IMR-90 (cell line): ENCODE measurements at places on chromosomes 11 and 22. TPM values are rescaled to one million over a fixed set of nuclear protein-coding genes. Genes with fewer than 3 reads are reported as not detected.

DNA sequence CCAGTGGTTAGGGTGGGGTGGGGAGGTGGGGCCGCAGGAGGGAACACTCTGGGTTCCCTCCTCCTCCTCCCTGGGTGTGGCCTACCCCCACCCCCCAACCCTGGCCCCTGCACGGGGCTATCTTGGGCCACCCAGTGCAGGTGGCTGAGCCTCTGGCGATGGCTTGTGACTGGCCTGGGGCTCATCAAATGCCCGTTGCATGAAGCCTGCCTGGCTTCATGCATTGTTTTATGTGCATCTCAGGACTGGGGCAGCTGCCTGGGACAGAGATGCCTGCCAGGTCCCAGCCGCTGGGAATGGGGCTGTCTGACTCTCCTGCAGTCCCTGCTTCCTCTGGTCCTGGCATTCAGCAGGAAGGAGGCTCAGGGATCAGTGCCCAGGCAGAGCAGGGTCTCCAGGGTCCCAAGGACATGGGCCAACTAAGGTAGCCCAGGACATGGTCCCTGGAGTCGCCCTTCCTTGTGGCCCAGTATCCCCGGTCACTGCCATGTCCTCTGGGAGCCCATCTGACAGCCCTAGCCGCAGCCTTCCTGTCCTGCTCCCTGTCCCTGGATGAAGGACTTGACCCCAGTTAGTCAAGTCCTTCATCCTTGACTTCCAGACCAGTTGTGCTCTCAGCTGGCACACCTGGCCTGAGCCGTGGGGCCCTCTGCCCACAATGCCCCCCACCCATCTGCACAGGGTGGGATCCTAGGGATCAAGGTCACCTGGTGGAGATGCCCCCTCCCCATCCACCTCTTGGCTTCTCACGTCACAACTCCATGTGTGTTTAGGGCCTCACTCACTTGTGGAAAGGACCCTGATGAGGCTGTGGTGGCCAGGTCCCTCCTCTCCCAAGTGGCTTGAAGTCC lies 112.1 kb upstream of the FGF3 start:
- no peak for DNase-seq

DNA sequence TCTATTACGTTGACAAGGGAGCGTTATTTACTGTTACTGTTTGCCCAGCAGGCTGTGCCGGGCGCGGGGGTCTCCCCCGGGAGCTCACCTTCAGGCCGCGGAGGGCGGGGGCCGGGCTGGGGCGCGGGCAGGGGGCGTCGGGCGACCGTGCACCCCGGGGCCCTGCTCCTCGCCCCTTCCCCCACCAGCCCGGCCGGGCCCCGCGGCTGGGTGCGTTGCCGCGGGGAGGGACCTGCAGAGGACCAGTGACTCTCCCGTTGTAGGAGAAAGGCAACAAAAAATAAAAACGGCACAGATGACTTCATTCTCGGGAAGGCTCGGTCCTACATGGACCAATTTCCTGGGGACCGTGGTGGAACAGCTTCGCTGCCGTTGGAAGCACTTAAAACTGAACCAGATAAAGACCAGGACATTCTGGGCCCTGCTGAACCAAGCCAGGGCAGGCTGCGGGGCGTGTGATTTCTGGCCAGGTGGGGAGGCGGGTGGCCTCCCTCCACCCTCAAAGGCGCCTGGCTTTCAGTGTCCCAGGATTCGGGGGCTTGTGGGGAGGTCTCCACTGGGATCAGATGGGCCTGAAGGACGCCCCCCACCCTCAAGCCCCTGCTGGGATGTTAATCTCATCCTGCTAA lies 57.4 kb downstream of the IGLL1 start:
- DNase-seq, result no peak

DNA sequence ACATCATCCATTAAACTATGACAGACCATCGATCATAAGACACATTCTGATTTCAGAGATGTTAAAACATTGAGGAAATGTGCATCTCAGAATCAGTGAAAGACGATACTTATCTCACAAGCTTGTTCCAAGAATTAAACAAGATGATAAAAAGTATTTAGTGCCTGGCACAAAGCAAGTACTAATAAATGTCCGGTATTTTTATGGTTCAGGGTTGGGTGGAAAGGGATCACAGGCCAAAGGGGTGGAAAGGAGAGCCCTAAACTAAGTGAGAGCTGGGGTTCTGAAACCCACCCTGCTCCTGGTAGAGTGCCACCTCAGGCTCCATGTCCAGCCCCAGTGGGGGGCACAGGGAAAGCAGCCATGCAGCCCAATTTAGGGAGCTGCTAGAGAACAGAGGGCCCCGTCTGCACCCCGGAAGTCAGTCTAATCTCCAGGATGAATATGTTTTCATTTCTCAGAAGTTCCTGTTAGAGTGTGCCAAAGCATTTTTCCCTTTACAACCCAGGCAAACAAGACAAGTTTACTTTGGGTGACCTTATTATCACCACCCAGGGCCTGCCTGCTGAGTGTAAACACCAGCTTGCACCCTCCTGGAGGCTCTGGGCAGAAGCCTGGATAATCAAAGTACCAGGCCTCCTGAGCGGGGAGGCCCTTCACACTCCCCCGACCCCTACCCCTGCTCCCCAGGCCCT lies 3.8 kb upstream of the CREB3L1 start:
- no peak for DNase-seq

Gene CASP5
- not detected in 2 replicates for polyA plus RNA-seq

Gene C11orf16
- not detected in 2 replicates for polyA plus RNA-seq

Gene FGF4
- polyA plus RNA-seq, result not detected in 2 replicates

DNA sequence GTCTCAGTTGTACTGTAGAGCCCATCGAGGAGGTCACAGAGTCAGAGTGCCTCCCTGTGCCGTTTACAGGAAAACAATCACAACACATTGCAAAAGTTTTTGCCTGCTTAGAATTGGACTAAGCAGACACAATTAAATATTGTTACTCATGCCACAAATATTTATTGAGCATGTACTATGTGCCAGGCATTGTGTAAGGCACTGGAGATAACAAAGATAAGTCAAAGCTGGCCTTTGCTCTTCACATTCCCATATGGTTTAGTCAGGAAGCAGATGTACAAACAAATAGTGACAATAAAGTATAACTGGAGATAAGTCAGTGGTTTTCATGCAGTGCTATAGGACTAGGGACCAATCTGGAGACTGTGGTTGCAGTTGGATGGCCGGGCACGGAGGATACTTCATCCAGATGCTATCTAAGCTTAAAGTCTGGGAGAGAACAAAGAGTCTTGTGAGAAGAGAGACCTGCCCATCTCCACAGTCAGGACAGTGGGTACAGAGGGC lies 550.7 kb downstream of the INSC start:
- peak; percentile 72 for DNase-seq

Gene IRAG1
- 17.6 and 19.4 TPM in 2 replicates for polyA plus RNA-seq

Gene DDX25
- polyA plus RNA-seq, result not detected in 2 replicates

GRCh38 chr22:19912271-19912999 lies 29.1 kb upstream of the COMT start:
- no peak for DNase-seq
